Progenitor cell of endocrine pancreas (in vitro differentiated cells): ENCODE measurements at places on chromosomes 4 and X. TPM values are rescaled to one million over a fixed set of nuclear protein-coding genes. Genes with fewer than 3 reads are reported as not detected.

HHIP gene
- 0.22 and 0.44 TPM in 2 replicates for total RNA-seq

VCX3A gene
- total RNA-seq, result 0.29 and 0.51 TPM in 2 replicates

CCDC120 gene
- total RNA-seq, result 27.1 and 27.9 TPM in 2 replicates

DNA sequence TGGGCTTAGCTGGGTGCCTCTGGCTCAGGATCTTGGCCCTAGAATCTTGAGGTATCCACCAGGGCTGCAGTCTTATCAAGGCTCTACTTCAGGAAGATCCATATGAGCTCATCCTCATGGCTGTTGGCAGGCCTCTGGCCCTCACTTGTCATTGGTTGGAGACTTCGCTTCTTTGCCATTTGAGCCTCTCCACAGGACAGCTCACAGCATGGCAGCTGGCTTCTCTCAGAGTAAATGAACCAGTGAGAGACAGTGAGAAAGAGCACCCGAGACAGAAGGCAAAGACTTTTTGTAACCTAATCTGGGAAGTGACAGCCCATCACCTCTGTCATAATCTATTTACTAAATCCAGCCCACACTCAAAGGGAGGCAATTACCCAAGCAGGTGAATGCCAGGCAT, 236.8 kb downstream of the GPAT3 start:
- H3K36me3 ChIP-seq, result no peaks in the 10 kb centered on the region
- peaks cover 2% of the 10 kb centered on the region for H3K4me1 ChIP-seq
- no peak overlapping the region for H3K27ac ChIP-seq
- no peak for DNase-seq
- no peak overlapping the region for H3K4me3 ChIP-seq

DNA sequence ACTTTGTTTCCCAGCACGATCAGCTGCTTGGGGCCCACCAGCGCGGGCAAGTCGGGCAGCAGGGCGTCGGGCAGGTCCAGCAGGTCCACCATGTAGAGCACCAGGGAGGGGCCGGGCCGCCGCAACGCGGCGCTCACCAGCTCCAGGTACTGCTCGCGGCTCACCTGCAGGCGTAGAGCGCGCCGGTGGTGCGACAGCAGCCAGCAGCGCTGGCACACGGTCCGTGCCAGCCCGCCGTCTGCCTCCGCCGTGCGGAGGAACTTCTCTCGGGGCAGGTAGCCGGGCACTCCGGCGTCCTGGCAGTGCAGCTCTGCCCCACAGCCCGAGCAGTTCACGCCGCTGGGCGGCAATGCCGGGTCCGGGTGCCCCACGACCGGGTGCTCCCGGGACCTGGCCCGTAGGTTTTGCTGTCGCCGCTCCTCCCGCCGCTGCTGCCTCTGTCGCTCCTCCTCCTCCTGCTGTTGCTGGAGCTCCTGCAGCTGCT, 527 bp downstream of the NOA1 start:
- peak overlapping the region; percentile 100 for H3K4me3 ChIP-seq
- peak; percentile 64 for DNase-seq
- peaks cover 24% of the 10 kb centered on the region for H3K4me1 ChIP-seq
- no peaks in the 10 kb centered on the region for H3K27me3 ChIP-seq

- no peak for DNase-seq
- H3K27ac ChIP-seq, result no peak overlapping the region
- H3K36me3 ChIP-seq, result peaks cover 3% of the 10 kb centered on the region
Measured at GRCh38 chr4:26086621-26087441, 172.8 kb downstream of the SMIM20 start.

DNA sequence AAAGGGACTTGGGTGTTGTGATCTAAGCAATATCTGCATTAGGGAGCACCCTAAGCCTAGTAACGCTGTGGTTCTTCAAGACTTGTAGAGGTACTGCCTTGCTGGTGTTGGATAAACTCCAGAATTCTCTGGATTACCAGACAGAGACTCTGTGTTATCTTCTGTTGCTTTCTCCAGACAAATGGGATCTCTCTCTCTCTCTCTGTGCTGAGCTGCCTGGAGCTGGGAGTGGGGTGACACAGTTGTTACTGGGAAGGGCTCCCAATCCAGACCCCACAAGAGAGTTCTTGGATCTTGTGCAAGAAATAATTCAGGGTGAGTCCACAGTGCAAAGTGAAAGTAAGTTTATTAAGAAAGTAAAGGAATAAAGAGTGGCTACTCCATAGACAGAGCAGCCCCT, 48.8 kb downstream of the MCUB start:
- H3K4me3 ChIP-seq, result no peak overlapping the region
- H3K36me3 ChIP-seq, result peaks cover 8% of the 10 kb centered on the region
- H3K4me1 ChIP-seq, result peaks cover 1% of the 10 kb centered on the region
- no peaks in the 10 kb centered on the region for H3K27me3 ChIP-seq

DNA sequence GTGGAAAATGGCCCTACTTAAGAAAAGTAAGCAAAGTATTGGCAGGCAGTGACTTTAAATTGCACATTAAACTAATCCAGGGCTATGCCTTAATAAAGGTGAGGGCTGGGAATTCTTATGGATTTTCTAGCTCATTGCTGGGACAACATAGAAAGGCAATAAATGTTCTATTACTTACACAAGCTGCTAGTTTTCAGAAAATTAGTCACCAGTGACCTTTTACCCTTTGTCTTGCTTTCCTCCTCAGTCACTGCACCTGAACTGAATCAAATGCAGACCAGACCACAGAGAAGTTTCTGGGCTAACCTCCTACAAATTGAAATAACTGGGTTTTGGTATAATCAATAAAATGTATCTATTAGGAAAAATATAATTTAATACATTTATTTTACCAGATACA, 694.4 kb upstream of the FAM241A start:
- no peaks in the 10 kb centered on the region for H3K36me3 ChIP-seq
- H3K27ac ChIP-seq, result peak overlapping the region; percentile 52
- H3K4me3 ChIP-seq, result no peak overlapping the region
- no peaks in the 10 kb centered on the region for H3K27me3 ChIP-seq

DNA sequence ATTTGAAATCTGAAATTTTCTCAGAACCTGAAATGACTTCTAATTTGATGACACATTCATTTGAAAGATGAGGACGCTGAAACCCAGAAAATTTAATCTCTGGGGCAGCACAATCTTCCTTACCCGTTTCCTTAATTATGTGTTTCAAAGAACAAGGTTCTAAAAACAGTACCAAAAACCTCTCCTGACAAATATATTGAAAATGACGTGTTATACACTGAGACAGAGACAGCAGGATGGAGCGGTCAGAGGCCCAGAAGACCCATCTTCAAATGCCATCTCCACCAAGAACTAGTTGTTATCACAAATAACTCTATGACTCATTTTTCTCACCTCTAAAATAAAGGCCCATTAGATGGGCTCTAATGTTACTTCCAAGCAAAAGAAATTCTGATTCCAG, 177.3 kb downstream of the NSUN7 start:
- peaks cover 3% of the 10 kb centered on the region for H3K36me3 ChIP-seq
- no peaks in the 10 kb centered on the region for H3K27me3 ChIP-seq
- H3K4me3 ChIP-seq, result no peak overlapping the region
- peaks cover 5% of the 10 kb centered on the region for H3K4me1 ChIP-seq
- DNase-seq, result no peak

DNA sequence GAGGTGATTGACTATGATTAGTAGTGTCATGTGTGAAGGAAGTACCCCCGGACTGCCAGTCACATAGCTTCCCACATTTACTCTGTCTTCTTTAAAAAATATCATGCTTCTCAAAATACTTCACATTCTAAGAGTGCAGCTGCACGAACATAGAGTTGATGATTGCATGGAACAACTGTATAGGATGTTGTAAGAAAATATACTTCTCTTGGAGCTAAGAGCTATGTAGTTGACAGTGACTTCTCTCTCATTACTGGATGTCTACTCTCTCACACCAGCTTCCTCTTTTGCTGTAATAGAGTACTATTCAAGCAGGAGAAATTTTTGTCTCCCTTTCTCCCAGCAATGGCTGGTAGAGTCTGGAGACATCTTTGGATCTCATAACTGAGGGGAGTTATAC, 99.4 kb upstream of the PUDP start:
- no peak overlapping the region for H3K4me3 ChIP-seq
- H3K27ac ChIP-seq, result no peak overlapping the region
- peaks cover 1% of the 10 kb centered on the region for H3K4me1 ChIP-seq
- no peaks in the 10 kb centered on the region for H3K27me3 ChIP-seq
- DNase-seq, result no peak

- H3K27ac ChIP-seq, result no peak overlapping the region
- no peaks in the 10 kb centered on the region for H3K36me3 ChIP-seq
- no peak for DNase-seq
- no peaks in the 10 kb centered on the region for H3K27me3 ChIP-seq
- no peak overlapping the region for H3K4me3 ChIP-seq
Measured at GRCh38 chr4:121594796-121595526, 101.8 kb downstream of the ANXA5 start.
